Neural crest cell (in vitro differentiated cells): ENCODE measurements at places on chromosomes 11 and 22. TPM values are rescaled to one million over a fixed set of nuclear protein-coding genes. Genes with fewer than 3 reads are reported as not detected.

- no peak overlapping the region for H3K27ac ChIP-seq
- DNase-seq, result no peak
- no peaks in the 10 kb centered on the region for H3K27me3 ChIP-seq
- H3K36me3 ChIP-seq, result no peaks in the 10 kb centered on the region
- no peak overlapping the region for H3K4me3 ChIP-seq
Measured at GRCh38 chr11:77303328-77303727, 1.8 kb upstream of the GDPD4 start.

ABCG4 gene
- total RNA-seq, result 3.1 and 3.3 TPM in 2 replicates

- peaks cover 4% of the 10 kb centered on the region for H3K36me3 ChIP-seq
- H3K27ac ChIP-seq, result no peak overlapping the region
- H3K4me3 ChIP-seq, result no peak overlapping the region
Measured at GRCh38 chr11:117885777-117886176, 9.3 kb upstream of the FXYD6 start.

DBX1 gene
- total RNA-seq, result 26.3 and 29.6 TPM in 2 replicates

DNA sequence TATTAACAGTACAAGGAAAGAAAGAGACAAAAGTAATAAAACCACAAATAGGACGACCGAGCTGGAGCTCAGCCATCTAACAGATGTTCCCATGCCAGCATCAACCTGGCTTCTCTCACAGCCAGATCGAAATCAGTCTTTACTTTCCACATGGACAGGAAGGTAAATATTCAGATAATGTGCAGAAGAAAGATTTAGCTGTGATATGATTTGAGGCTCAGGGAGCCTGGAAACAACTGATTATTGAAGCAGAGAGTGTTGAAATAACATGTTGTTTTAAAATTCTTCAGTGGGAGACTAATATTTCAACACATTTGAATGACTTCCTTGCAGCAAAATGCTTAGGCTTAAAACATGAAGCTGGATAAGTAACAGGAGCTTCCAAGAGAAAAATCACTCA lies 546.8 kb downstream of the ETS1 start:
- no peak overlapping the region for H3K27ac ChIP-seq
- no peaks in the 10 kb centered on the region for H3K36me3 ChIP-seq
- H3K4me3 ChIP-seq, result no peak overlapping the region

- peaks cover 12% of the 10 kb centered on the region for H3K36me3 ChIP-seq
- peak overlapping the region; percentile 36 for H3K4me3 ChIP-seq
- no peaks in the 10 kb centered on the region for H3K27me3 ChIP-seq
- H3K4me1 ChIP-seq, result peaks cover 24% of the 10 kb centered on the region
Measured at GRCh38 chr11:34443136-34443535, 4.4 kb downstream of the CAT start.

SCGB2A2 gene
- total RNA-seq, result not detected in 2 replicates

GRCh38 chr22:19705181-19705934 lies 8.9 kb upstream of the SEPTIN5 start:
- peaks cover 9% of the 10 kb centered on the region for H3K27me3 ChIP-seq
- H3K36me3 ChIP-seq, result no peaks in the 10 kb centered on the region
- H3K27ac ChIP-seq, result no peak overlapping the region
- no peak overlapping the region for H3K4me3 ChIP-seq

DNA sequence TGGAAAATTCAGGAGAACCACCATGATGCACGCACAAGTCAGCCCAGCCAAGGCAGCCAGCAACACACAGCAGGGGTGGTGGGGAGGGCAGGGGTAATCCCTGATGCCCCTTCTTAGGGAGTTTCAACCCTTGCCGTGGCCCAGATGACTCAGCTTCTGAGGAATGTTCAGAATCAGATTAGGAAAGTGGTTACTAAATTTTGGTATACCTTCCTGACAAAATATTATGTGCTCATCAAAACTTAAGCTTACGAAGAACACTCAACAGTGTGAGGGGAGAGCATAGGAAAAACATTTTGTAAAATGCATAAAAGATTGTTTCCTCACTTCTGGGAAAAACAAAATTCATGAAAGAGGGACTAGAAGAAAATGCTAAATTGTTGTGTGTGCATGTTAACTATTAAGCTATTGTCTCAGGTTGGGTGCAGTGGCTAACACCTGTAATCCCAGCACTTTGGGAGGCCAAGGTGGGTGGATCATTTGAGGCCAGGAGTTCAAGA lies 32.1 kb downstream of the SERPIND1 start:
- DNase-seq, result no peak
- H3K27me3 ChIP-seq, result no peaks in the 10 kb centered on the region
- H3K4me1 ChIP-seq, result no peaks in the 10 kb centered on the region

CHRM1 gene
- not detected in 2 replicates for total RNA-seq

GRCh38 chr11:43576803-43577521 lies 103.6 kb upstream of the HSD17B12 start:
- peak; percentile 62 for DNase-seq
- peaks cover 93% of the 10 kb centered on the region for H3K27me3 ChIP-seq
- H3K27ac ChIP-seq, result no peak overlapping the region
- H3K4me3 ChIP-seq, result peak overlapping the region; percentile 96

GRCh38 chr11:70471254-70471653 lies 72.9 kb downstream of the CTTN start:
- H3K36me3 ChIP-seq, result no peaks in the 10 kb centered on the region
- peak; percentile 36 for DNase-seq
- H3K27me3 ChIP-seq, result no peaks in the 10 kb centered on the region
- no peak overlapping the region for H3K27ac ChIP-seq

GRCh38 chr11:86749821-86750401 lies 50.4 kb upstream of the PRSS23 start:
- no peak overlapping the region for H3K27ac ChIP-seq
- no peaks in the 10 kb centered on the region for H3K27me3 ChIP-seq
- no peak overlapping the region for H3K4me3 ChIP-seq
- no peaks in the 10 kb centered on the region for H3K36me3 ChIP-seq
- H3K4me1 ChIP-seq, result peaks cover 4% of the 10 kb centered on the region
- DNase-seq, result no peak

DNA sequence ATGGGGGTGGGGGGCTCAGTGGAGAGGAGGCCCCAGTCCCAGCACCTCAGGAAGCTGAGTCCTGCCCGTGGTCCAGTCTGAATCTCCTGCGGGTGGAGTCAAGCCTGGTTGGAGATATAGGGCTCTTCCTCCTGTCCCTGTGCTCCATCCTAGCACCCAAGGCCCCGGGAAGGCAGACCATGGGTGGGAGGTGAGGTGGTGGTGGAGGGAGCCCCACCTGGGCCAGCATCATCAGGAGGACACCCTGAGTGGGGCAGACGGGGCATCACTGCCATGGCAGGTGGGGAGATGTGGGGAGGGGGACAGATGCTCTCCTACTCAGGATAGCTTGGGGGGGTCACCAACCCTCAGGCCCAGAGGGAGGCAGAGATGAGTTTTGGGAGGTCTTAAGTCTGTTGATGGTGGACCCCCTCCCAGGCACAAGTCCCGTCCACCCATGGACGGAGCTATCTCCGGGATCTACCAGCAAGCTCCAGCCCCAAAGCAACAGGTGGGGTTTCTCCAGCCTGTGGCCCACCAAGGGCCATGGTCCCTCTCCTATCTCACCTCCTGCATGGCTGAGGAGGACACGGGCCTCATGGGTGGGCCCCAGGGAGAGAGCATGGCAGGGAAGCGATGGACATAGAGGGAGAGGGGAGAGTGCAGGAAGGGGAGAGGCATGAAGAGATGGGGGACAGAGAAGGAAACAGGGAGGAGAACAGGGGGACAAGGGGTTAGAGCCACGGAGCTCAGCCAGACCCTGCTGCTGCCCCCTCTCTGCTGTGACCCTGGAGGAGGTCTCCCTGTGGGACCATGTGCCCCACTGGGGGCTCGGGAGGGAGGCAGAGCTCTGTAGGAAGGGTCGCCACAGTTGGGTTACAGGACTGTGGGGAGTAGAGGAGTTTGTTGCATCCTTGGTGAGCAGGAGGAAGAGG lies 1.3 kb downstream of the MRGPRE start:
- peaks cover 4% of the 10 kb centered on the region for H3K27me3 ChIP-seq
- H3K4me3 ChIP-seq, result no peak overlapping the region
- no peak for DNase-seq
- H3K4me1 ChIP-seq, result no peaks in the 10 kb centered on the region
- H3K27ac ChIP-seq, result no peak overlapping the region

A4GALT gene
- total RNA-seq, result 0.35 and 0.39 TPM in 2 replicates

GRCh38 chr11:76491644-76492043 lies 46.8 kb downstream of the EMSY start:
- H3K36me3 ChIP-seq, result peaks cover 34% of the 10 kb centered on the region
- no peaks in the 10 kb centered on the region for H3K4me1 ChIP-seq
- H3K4me3 ChIP-seq, result no peak overlapping the region

DNA sequence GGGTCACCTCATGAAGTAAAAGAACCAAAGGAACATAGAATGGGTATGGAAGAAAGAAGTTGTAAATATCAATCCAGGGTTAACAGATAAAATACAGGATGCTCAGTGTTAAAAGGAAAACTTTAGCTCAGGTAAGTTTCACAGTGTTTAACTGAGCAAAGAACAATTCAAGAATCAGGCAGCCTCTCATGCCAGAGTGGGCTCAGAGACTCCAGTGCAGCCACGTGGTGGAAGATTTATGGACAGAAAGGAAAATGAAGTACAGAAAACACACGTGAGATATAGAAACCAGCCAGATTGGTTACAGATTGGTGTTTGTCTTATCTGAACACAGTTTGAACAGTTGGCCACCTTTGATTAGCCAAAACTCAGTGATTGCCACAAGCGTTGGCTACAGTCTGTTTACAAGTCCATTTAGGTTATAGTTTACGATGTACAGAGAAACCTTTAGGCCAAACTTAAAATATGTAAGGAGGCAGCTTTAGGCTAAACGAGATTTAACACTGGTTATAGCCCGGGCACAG lies 9.1 kb downstream of the AP5B1 start:
- no peaks in the 10 kb centered on the region for H3K27me3 ChIP-seq
- no peaks in the 10 kb centered on the region for H3K4me1 ChIP-seq
- no peak overlapping the region for H3K4me3 ChIP-seq

- no peak overlapping the region for H3K4me3 ChIP-seq
- H3K4me1 ChIP-seq, result peaks cover 10% of the 10 kb centered on the region
- no peak for DNase-seq
- no peaks in the 10 kb centered on the region for H3K27me3 ChIP-seq
Measured at GRCh38 chr22:41695211-41695610, 4.1 kb upstream of the MEI1 start.

DNA sequence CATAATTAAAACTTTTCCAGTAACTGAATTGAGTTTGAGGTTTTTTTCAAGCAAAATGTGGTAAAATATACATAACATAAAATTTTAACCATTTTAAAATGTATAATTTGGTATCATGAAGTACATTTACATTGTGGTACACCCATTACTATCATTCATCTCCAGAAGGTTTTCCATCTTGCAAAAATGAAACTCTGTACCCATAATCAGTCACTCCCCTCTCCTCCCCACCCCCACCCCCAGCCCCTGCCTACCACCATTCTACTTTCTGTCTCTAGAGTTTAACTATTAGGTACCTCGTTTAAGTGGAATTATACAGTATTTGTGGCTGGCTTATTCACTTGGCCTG lies 63.7 kb downstream of the MICAL2 start:
- no peaks in the 10 kb centered on the region for H3K4me1 ChIP-seq
- DNase-seq, result no peak
- no peaks in the 10 kb centered on the region for H3K36me3 ChIP-seq
- no peak overlapping the region for H3K27ac ChIP-seq

TSSK2 gene
- total RNA-seq, result not detected in 2 replicates

DNA sequence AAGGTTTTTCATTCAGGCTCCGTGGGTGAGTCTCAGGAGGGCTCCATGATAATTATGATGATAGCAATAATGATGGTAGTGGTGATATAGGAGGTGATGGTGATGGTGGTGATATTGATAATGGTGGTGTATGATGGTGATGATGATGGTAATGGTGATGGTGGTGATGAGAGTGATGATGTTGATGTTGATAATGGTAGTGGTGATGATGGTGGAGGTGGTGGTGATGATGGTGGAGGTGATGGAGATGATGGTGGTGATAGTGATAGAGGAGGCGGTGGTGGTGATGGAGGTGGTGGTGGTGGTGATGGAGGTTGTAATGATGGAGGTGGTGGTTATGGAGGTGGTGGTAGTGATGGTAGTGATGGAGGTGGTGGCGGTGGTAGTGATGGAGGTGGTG lies 79.4 kb downstream of the MPPED1 start:
- no peaks in the 10 kb centered on the region for H3K36me3 ChIP-seq
- no peak overlapping the region for H3K4me3 ChIP-seq
- H3K4me1 ChIP-seq, result no peaks in the 10 kb centered on the region
- DNase-seq, result no peak
- H3K27me3 ChIP-seq, result peaks cover 2% of the 10 kb centered on the region

MIOX gene
- 0.30 and 0.35 TPM in 2 replicates for total RNA-seq
